AG08396 (cell line): ENCODE measurements at places on chromosomes 1 and 21.

DNA sequence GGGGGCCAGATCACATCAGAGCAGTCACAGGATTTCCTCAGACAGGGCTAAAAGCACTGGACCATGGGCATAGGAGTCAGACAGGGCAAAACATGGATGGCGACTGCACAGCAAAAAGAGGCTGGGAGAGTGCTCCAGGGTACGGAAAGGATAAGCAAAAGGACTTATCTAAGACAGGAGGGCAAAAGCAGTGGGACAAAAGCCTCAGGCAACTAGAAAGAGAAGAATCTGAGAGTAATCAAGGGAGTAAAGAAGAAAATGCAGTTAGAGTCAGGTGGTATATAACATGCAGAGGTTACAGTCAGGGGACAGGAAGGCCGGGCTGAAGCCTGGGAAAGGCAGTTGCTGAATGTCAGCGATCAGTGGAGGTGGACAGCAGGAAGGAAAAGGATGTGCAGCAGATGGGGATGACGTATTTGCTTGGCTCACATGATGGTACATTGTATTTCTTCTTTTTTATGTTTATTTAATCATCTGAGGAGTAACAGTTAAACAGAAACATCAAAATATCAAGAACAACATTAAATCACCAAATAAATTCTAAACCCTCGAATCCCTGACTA lies 63.1 kb upstream of the CNN3 start:
- DNase-seq = no peak

GRCh38 chr1:204684571-204685235 lies 835 bp downstream of the LRRN2 start:
- peak; percentile 36 for DNase-seq

DNA sequence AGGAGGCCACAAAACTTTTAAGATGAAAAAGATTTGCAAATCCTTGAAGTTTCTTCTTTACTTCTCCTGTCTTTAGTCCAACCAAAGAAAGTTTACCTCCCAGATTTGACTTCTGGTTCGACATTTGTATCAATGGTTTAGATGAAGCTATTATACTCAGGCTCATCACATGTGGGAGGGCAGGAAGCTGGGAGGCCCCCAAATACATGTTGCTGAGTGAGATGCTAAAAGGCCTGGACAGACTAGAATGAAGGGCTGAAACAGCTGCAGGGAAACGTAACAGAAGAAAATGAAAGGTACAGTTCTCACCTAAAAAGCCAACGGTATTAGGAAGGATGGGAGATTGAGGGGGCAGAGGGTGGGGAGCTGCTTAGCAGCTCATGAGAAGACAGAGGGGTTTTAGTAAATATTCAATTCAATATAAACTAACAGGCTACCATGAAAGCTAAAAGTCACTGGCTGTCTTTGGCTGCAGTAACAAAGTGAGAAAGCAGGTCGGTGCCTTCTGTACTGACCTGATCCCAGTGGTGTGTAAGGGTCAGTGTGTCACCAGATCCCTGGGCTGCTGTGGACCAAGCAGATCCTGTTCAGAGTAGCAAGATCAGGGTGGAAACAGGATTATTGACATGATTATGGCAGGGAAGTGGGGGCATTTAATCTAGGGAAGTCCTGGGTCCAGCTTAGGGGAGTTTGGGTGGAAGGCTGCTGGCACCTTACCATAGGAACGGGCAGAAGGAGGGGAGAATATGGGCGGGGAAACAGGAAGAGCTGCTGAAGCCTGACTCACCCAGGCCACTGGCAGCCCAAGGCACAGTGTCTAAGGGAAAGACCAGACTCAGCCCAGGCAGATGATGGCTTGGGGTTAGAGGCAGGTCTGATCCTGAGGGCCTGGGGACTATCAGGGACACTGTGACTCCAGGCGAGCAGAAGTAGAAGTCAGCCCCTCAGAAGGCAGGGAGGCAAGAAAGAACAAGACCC lies 60.4 kb downstream of the KCNN3 start:
- peak; percentile 50 for DNase-seq

DNA sequence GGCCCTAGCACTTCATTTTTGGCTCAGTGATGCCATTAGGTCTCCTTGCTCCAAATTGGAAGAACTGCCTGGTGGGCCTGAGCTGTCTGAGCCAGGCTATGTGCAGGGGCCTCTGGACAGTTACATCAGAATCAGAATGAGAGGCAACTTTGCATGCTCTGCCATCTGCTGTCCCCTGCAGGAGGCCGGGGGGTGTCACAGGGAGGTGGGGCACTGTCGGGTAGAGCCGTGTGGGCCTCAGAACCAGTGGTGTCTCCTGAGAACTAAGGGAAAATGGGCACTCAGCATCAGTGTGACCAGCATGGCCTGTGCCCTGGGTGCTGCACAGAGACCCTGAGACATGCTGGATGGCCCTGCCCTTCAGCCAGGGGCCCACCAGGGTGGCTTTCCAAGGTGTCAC lies 47.0 kb upstream of the COL6A1 start:
- DNase-seq = no peak

GRCh38 chr1:165915932-165916348 lies 88.5 kb downstream of the UCK2 start:
- no peak for DNase-seq

DNA sequence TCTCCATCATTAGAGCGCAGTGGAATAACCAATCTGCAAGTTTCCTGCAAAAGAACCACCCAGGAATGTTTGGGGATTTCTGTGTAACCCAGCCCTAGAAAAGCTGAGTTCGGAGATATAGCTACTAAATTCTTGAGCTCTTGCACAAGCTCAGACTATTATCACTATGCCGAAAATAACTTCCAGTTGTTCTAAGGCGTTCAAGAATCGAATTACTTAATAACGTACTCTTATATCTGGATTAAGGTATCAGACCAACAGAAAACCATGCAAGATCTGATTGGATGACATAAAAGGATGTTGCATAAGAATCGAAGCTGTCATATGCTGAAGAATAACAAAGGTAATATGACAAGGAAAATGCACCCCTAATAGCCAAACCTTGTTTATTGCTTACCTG lies 7.5 kb upstream of the LAMC2 start:
- DNase-seq = no peak

GRCh38 chr1:69648486-69648885 lies 80.8 kb downstream of the LRRC7 start:
- no peak for DNase-seq

GRCh38 chr1:56859287-56859686 lies 4.7 kb downstream of the C8A start:
- no peak for DNase-seq

GRCh38 chr1:87560601-87561360 lies 232.1 kb downstream of the LMO4 start:
- DNase-seq = peak; percentile 11

DNA sequence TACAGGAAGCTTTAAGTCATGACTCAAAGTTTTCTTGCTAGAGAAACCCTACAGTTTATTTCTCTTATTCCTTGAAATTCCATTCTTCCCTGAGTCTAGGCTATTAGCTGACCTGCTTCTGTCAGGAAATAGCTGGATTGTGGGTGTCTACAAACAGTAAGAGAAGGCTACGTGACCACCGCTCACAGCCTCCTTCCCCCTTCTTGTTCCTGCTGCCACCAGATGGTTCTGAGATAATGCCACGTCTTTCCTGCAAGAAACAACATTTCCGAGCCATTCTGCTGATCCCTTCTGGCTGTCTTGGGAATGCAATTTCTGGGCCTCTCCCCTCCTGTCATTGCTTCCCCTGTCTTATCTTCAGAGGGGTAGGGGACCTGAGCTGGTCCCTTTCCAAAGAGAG lies 128.9 kb upstream of the SGIP1 start:
- DNase-seq = no peak

DNA sequence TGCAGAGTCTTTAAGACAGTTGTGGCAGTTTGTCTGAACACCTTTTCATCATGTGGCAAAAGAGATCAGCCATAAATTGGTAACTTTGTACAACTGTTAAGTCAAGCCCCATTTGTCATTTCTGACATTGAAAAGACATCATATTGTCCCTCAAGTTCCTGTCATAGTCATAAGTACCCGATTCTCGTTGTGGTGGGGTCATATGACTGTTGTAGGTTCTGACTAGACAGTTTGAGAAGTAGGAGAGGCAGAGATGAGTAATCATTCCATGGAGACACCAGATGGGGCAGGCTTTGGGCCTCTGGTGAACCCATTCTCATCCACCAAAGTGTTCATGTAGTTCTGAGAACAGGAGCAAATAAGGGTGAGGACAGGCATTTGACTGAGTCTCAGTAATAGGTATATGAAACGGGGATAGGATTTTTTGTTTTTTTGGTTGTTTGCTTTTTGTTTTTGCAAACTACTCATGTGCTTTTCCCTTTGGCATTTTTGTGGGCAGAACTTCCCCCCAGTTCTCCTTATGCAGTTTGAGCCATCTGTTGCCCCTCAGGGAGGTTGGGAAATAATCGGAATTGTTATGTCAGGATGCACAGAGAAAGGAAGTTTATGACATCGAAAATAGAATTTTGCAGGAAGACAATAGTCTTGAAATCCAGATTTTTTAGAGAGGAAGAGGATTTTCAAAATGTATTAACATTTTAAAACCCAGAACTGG lies 86.9 kb upstream of the KCNE2 start:
- no peak for DNase-seq

GRCh38 chr1:43981135-43981491 lies 2.1 kb downstream of the B4GALT2 start:
- DNase-seq = no peak

GRCh38 chr21:41846033-41846317 lies 33.2 kb downstream of the PRDM15 start:
- DNase-seq = no peak

- no peak for DNase-seq
Measured at GRCh38 chr1:154821083-154821482, 49.0 kb downstream of the KCNN3 start.

- no peak for DNase-seq
Measured at GRCh38 chr1:208418667-208419066, 174.5 kb upstream of the PLXNA2 start.

DNA sequence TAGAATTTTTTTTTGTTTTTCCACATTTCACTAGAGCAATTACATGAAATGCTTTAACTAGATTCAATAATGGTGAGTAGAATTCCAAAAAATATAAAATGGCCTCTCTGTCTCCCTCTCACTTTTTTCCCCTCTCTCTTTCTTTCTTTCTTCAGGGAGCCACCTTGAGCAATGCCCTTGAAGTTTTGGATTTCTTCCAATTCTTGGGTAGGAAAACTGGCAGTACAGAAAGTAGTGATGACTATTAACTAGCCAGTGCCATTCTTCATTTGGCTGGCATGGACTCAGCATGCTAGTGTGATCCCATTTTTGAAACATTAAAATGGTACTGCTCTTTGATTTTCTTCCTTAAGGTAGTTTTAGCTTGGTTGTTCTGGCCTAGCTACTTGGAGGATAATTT lies 4.5 kb upstream of the FNBP1L start:
- no peak for DNase-seq

DNA sequence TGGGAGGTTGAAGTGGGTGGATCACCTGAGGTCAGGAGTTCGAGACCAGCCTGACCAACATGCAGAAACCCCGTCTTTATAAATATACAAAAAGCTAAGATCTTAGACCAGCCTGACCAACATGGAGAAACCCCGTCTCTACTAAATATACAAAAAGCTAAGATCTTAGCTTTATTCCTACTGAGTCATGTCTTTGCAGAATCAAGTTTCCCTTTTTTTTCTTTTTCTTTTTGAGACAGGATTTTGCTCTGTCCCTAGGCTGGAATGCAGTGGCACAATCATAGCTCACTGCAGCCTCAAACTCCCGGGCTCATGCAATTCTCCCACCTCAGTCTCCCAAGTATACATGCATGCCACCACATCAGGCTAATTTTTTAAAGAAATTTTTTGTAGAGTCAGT lies 21.4 kb downstream of the KDM5B start:
- no peak for DNase-seq

- DNase-seq = no peak
Measured at GRCh38 chr1:74057719-74058118, 140.3 kb downstream of the LRRIQ3 start.

GRCh38 chr1:159468321-159468720 lies 28.8 kb downstream of the OR10J1 start:
- DNase-seq = no peak

- no peak for DNase-seq
Measured at GRCh38 chr1:219050822-219051125, 122.9 kb upstream of the LYPLAL1 start.

DNA sequence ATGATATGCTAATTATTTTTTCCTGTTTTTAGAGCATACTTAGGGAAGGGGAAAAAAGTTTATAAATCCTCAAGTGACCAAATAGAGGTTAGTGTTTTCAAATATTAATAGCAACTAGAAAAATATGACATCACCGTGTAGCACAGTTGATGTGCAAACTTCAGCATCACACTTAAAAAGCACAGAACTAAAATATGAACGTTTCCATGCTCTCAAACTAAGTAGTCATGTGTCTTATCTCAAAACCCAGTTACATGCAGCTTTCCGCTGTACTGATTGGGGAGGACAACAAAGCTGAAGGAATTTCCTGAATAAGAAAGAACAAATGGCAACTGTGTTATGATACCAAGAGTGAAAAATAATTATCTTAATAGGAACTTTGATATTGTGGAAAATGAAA lies 903.7 kb downstream of the ADGRL2 start:
- no peak for DNase-seq

DNA sequence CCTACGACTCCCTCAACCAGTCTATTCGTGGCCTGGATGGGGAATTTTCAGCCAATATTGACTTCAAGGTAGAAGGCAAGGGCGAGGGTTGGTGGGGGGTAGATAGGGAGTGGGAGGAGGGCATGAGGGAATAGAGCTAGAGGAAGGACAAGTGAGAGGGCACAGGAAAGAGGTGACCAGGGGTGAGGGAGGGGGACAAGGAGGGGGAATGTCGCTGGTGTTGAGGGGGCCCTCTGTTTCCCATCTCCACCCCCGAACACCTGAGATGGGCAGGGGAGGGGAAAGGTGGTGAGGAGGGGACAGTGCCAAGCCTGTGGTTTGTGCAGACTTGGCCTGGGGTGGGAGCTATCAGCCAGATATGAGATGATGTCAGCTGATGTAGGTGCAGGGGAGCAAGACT lies 8.3 kb upstream of the ADAM15 start:
- no peak for DNase-seq

- DNase-seq = no peak
Measured at GRCh38 chr1:2448098-2448445, 28.0 kb upstream of the PLCH2 start.

DNA sequence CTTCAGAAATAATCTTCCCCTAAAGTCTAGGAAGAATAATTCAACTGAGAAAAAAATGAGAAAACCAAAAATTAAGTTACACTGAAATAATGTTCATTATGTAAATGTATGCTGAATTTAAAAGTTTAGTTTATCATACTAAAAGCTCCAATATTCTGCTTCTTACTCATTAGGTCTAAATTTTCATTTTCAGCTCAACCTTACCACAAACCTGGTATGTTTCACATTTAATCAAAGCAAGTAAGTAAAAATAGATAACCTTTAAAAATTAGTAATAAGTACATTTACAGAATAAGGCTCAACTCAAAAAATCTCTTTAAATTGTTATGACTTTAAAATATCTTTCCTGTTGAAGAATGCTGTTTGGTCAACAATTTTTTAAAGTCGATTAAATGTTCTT lies 15.0 kb downstream of the BTG3 start:
- no peak for DNase-seq

DNA sequence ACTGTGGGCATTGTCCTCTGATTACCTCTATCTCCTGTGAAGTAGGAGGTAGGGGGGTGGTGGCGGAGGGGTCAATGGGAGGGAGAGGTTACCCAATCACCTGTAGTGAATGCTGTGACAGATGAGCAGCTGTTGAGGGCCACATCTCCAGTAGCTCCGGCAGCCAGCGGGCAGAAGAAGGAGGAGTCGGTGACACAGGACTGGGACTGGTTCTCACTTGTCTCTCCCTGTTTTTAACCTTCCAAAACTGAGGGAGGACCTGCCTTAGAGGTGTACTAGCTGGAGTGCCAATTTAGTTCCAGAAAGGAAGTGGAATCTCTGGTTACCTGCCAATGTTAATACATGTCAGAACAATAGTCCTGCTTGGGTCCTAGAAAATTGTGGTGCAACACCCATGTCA lies 56.2 kb upstream of the ENAH start:
- no peak for DNase-seq
